T-cell (primary cell): ENCODE measurements at places on chromosomes 2 and 18. TPM values are rescaled to one million over a fixed set of nuclear protein-coding genes. Genes with fewer than 3 reads are reported as not detected.

DNA sequence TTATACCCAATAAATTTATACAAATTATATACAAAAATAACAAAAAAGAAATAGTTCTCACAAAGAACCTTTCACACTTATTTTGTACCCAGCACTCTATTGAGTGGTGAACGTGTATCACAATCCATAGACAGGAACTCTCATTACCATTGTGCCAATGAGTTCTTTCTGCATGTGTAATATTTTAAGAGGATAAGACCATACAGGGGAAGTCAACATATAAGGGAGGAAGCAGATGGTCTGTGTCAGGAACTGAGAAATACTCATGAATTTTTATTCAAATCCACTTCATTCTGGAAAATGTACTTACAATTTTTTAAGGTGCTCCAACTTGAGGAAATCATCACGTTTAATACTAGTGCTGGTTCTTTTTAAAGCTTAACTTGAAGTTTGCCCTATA is 27.1 kb upstream of the ELOA2 start:
- no peak for DNase-seq

Gene TLX2
- total RNA-seq = 0.28 TPM

GRCh38 chr18:27005589-27005988 is 140.1 kb upstream of the AQP4 start:
- no peak for DNase-seq

DNA sequence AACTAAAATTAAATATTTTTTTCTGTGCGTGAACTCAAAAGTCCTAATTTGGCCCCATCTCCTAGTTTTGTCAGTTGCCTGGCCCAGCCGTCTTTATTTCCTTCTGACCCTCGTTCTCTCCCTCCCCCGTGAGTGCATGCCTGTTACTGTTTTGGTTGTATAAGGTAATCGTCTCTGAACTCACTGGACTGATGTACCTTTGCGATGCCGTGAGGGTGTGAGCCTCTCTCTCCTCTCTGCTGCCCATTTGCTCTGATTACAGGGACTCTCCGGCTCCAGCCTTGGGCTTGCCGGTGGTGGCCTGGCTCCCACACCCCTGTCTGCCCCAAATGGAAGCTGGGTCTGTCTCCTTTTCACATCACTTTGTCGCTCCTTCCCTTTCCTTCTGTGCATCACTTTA is 66.5 kb upstream of the RBM44 start:
- DNase-seq = no peak

- DNase-seq = no peak
These were observed 307.0 kb upstream of the REG3G start for GRCh38 chr2:78718473-78718872.

Gene ANKRD30BL
- total RNA-seq = not detected

Gene FOXI3
- total RNA-seq = not detected

DNA sequence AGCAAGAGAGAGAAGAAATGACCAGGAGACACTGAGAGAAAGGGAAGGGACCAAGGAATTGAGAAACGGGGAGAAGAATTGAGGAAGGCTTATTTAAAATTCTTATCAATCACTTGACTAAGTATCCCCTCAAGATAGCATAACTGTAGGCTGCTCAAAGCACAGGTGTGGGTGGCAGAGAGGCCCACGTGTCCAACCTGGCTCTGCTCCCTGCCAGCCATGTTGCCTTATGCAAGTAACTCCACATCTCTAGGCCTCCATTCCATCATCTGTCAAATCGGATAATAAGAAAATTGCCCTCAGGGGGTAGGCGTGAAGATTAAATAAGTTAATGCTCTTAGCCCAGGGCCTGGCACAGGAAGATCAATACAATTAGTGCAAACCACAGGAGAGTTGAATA is 7.4 kb upstream of the NPAS2 start:
- DNase-seq = no peak

DNA sequence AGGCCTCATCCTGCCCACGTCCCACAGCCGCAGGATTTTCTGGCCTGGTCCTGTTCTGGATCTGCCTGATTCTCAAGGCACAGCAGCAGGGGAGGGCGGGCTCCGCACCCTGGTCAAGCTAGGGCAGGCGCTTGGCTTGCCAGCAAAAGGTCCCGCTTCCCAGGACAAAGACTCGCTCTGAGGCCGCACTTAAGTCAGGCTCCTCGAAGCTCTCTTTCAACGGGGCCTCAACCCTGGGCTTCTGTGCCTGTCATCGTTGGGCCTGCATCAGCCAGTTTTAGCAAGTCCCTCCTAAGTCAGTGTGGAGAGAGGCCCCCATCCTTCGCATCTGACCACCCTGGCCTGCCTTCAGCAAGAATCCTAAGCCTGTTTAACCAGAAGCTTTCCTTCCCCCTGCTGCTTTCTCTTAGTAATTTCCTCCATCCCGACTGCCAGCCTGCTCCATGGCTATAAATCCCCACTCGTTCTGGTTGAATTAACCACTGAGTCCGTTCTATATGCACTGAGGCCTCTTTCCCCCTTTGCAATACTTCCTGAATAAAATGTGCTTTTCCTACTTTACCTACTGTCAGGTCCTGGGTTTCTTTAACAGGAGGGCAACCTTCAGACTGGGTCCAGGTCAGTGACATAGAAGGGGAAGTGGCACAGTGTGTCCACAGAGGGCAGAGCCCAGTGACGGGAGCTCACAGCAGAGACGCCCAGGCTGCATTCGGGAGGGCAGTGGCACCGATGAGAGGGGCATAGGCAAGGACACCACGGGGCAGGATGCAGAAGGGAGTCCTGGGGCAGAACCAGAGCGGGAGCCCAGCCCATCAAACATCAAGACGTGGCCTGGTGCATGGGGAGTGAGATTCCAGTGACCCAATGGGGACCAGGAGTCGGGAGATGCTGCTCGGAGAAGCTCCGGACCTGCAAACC is 62.7 kb downstream of the SP110 start:
- DNase-seq = no peak

DNA sequence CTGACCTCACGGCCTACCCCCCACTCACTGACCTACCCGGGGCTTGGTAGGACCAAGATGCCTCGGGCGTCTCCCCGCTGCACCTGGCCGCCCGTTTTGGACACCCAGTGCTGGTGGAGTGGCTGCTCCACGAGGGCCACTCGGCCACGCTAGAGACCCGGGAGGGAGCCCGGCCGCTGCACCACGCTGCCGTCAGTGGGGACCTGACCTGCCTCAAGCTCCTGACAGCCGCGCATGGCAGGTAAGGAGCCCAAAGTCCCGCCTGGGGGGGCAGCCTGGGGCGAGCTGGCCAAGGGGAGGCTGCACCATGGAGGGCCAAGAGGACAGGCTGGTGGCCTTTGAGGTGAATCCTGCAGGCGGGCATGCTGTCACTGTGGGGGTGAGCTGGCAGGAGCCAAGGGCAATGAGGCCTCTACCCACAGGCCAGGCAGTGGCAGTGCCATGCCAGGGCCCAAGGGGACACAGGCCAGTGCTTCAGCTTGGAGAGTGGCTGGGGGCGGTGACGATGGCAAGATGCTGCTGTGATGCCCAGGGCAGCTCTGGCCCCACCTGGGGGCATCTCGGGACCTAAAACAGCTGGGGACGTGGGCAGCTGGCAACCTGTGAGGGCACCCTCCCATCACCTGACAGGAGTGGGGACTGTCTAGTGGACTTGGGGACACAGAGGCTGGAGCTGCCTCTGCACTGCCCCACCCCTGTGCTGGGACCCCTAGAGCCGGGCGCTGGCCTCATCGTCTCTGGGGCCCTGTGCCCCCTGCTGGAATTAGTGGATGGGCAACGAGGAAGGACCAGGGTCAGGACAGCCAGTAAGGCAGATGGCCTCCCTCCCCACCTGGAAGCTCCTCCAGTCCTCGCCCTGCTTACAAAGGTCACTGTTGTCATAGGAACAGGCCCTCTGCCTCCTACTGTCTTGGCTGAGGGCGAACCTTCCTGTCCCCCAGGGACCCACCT is 2.0 kb downstream of the ESPNL start:
- no peak for DNase-seq

DNA sequence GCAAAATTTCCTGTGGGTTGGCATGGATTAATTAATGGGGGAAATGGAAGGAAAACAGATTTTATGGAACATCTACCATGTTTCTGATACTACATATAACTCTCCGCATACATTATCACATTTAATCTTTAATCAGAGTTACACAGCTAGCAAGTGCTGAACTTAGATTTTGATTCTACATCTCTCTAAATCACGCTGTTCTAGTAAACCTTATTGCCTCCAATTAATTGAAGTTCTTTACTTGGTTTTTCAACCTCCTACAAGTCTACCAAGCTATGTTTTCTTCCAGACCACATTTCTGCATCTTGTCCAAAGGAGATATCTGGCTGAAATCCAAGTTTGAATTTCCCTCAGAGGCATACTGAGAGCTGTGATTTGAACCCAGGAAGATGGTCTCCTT is 125.8 kb upstream of the GAREM1 start:
- DNase-seq = no peak

Gene AQP12A
- total RNA-seq = not detected
